Stimulated activated CD8-positive, alpha-beta memory T cell treated with anti-CD3 and anti-CD28 coated beads, Interleukin-7, amount 100 ng/mL, for 1 hour (primary cell): ENCODE measurements at places on chromosomes 13 and 19.

DNA sequence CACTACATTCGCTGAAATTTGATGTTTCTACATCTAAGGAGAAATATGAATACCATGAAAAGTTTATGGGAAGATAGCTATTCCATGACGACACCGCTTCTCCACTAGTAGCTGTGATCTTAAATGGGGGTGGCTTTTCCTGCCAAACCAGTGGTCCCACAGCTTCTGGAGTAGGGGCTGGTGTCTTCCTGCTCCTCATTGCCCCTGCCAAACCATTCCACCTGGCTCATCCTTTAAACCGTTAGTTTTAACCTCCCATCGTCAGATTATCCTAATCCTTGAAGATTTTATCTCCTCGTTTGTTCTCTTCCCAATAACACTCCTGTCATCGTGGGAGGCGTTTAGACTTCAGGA lies 568 bp upstream of the ZNF230 start:
- DNase-seq = no peak

- DNase-seq = no peak
Observed at GRCh38 chr19:16566702-16567101, 5.5 kb downstream of the SLC35E1 start.

DNA sequence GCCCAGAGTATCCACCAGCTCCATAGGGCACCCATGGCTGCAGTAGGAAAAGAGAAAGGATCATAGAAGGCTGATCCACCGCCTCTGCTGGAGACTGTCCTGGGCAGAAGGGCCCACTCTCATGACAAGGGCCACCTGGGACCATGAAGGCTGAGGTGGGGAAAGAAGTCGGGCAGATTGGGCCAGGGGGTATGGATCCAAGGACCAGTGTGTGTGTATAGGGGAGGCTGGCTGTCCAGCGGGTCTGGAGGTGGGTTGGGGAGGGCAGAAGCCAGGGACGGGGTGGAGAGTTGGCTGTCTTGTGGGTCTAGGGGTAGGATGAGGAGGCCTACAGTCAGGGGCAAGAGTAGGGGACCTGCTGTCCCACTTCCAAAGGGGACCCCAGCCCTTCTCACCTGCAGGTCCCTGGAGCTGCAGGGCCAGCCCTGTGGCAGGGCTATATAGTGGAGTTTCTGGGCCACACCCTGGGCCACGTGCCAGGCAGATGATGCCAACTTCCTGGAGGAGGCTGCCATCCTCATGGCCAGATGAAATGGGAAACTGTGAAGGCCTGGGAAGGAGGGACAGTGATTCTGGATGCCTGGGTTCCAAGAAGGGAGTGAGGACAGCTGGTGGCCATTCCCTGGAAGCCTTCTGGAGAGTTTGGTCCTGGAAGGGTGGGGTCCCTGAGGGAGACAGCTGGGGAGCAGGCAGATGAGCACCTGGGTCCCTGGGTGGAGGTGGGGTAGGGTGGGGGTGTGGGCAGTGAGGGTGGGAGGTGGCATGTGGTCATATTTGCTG lies at the start of gene FCGBP:
TSS of gene FCGBP (minus strand) at position 51 of the 780 bp plus-strand sequence.
- DNase-seq = no peak

GRCh38 chr13:73119612-73120011 lies 60.8 kb downstream of the KLF5 start:
- DNase-seq = no peak

- DNase-seq = no peak
Observed at GRCh38 chr19:48158210-48158790, 11.8 kb downstream of the LIG1 start.

DNA sequence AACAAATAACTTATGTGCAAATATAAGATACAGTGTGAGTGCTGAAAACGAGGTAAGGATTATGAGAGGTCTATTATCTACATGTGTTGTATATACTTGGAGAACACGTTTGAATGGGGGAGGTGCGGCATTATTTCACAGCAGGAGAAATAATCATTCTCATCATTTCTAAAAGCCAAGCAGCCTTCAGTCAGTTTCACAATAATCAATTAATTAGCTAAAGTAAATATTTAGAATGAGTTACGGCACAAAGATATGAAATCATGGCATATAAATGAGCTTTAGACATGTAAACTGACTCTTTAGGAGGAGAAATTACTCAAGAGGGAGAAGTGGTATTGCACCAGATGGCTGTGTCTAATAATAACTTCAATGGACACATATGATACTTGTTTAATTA lies 366.6 kb downstream of the DNAJC15 start:
- no peak for DNase-seq

- DNase-seq = no peak
Observed at GRCh38 chr13:36382030-36382429, 35.8 kb upstream of the SPART start.

DNA sequence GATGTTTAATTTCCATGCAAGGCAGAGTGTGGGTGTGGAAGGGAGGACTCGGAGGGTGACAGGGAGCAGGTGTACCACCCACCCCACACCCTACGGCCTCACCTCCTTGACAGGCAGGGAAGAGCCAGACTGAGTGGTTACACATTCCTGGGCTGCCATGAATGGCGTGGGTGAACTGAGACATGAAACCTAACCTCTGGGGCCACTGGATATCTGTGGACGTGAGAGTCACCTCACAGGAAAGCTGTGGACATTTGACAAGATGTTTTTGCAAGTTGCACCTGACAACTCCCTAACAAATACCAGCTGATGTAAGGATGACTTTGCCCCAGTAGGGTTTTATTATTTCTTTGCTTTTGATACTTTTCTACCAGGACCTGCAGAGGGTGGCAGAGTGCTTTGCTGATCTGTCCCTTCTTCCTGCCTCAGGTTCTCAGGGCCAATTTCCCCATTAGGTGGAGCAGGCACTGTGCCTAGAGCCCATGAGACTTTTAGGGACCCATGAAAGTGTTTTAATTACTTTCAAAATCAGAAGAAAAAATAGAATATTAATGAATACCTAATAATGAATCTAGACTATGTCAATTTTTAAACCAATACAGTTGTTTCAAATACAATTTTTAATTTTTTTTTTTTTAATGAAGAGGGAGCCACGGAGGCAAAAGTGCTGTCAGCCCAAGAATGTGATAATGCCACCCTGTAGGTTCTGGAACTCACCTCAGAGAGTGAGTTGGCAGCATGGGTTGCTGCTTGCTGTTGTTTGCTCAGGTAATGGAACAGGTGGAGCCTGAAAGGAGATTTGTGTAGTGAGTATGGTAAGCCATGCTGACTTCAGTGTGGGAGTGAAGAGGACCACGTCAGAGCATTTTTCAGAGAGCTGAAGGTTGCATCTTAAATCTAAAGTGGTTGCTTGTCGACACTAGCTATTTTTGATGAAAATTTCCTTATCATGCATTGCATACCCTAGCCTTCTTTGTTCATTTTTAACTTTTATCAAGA lies 58.0 kb upstream of the CYSLTR2 start:
- no peak for DNase-seq
